Cardiac septum (tissue), 1 donor: ENCODE measurements at places on chromosomes 2 and 18. TPM values are rescaled to one million over a fixed set of nuclear protein-coding genes. Genes with fewer than 3 reads are reported as not detected.

DSC1 gene
- 10.0 TPM for total RNA-seq

LHCGR gene
- 0.24 TPM for total RNA-seq

CHAC2 gene
- 1.4 TPM for total RNA-seq

CD8B gene
- 0.62 TPM for total RNA-seq

RAB17 gene
- 3.5 TPM for total RNA-seq

SLC19A3 gene
- 0.38 TPM for total RNA-seq

MTCL1 gene
- total RNA-seq: 16.3 TPM

LBH gene
- 208 TPM for total RNA-seq

DSG1 gene
- total RNA-seq: 0.89 TPM

KLHL30 gene
- total RNA-seq: 14.3 TPM

ALPG gene
- not detected for total RNA-seq

AQP4 gene
- 0.75 TPM for total RNA-seq

IL1R1 gene
- 27.7 TPM for total RNA-seq

VIT gene
- total RNA-seq: 2.6 TPM

SMARCAL1 gene
- 13.2 TPM for total RNA-seq

PIEZO2 gene
- total RNA-seq: 0.46 TPM

NOP58 gene
- 24.4 TPM for total RNA-seq

ITGAV gene
- 234 TPM for total RNA-seq

POTEE gene
- total RNA-seq: not detected

SCN2A gene
- total RNA-seq: 0.13 TPM

AQP12A gene
- not detected for total RNA-seq

LINC00305 gene
- total RNA-seq: not detected

ING5 gene
- total RNA-seq: 14.9 TPM

ALPI gene
- total RNA-seq: not detected

GPR39 gene
- total RNA-seq: not detected

ZNF407 gene
- 14.1 TPM for total RNA-seq
